ENCODE measurements at places on chromosomes 4 and X. TPM values are rescaled to one million over a fixed set of nuclear protein-coding genes. Genes with fewer than 3 reads are reported as not detected.

The F8A2 gene
- not detected for total RNA-seq

The CFAP299 gene
- not detected for total RNA-seq

The RAI2 gene
- not detected for total RNA-seq

The HSFX1 gene
- total RNA-seq: 0.25 TPM

GRCh38 chrX:10110984-10111363 lies 45.8 kb upstream of the CLCN4 start:
- no peak overlapping the region for H3K27ac ChIP-seq
- no peaks in the 10 kb centered on the region for H3K36me3 ChIP-seq
- H3K4me1 ChIP-seq: no peaks in the 10 kb centered on the region
- peak; percentile 43 for DNase-seq

- H3K27me3 ChIP-seq: no peaks in the 10 kb centered on the region
- no peak overlapping the region for H3K27ac ChIP-seq
- no peaks in the 10 kb centered on the region for H3K36me3 ChIP-seq
- peaks cover 8% of the 10 kb centered on the region for H3K4me1 ChIP-seq
These were observed 176.5 kb downstream of the GASK1B start for GRCh38 chr4:157996061-157997028.

DNA sequence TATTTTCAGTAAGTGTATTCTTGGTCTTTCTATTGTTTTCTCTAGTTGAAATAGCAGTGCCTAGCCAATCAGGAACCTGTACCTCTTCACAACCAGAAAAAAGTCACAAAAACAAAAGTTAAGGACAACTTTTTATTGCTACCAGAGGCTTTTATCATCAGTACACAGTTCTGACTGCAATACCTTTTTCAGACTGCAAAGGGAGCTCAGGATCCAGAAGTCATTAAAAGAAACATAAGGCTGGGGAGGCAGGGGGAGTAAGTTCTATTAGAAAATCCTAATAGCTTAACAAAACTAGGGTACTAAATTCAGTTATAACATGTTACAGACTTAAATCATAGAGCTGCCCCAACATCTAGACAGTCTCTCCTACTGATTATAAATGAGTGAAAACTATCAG lies 28.8 kb downstream of the CCNI start:
- peak; percentile 69 for DNase-seq
- H3K4me1 ChIP-seq: peaks cover 16% of the 10 kb centered on the region
- H3K27ac ChIP-seq: peak overlapping the region; percentile 70
- H3K36me3 ChIP-seq: peaks cover 55% of the 10 kb centered on the region
- H3K27me3 ChIP-seq: no peaks in the 10 kb centered on the region

DNA sequence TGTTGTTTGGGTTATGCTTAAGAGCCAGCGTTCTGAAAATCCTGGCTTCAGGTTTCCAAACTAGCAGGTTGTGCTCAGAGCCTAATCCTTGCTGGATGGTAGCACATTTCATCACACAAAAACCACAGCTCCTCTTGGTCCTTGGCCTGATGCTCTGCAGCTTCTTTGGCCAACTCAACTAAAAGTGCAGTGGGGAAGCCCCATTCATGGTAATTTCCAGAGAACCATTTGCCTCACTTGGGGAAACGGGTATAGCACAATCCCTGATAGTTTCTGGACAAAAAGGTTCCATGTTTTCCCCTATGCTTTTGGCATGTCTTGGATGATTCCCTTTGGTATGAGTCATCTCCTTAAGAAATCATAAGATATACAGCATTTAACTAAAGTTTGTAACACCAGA lies 78.7 kb downstream of the SYNPO2 start:
- H3K27me3 ChIP-seq: no peaks in the 10 kb centered on the region
- peak overlapping the region; percentile 29 for H3K4me3 ChIP-seq
- H3K36me3 ChIP-seq: no peaks in the 10 kb centered on the region
- peaks cover 30% of the 10 kb centered on the region for H3K4me1 ChIP-seq

DNA sequence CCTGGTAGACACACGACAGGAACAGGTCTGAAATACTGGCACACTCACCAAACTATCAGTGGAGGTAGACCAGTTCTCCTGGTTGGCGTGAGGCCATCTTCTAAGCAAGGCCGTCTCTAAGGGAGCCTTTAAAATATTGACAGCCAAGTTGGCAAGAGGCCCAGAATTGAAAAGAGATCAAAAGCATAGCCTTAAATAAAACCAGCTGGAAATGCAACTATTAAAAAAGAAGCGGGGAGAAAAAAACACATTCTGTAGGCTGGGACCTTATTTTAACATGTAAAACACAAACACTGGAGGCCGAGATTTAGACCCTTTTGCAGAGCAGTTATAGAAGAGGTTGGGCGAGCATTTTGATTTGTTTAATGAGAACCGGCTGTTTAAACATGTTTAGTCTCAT lies 233.0 kb upstream of the CLNK start:
- no peak for DNase-seq
- no peaks in the 10 kb centered on the region for H3K4me1 ChIP-seq
- no peak overlapping the region for H3K27ac ChIP-seq
- no peaks in the 10 kb centered on the region for H3K36me3 ChIP-seq
- no peaks in the 10 kb centered on the region for H3K27me3 ChIP-seq

- DNase-seq: no peak
- no peak overlapping the region for H3K27ac ChIP-seq
- no peaks in the 10 kb centered on the region for H3K36me3 ChIP-seq
- no peak overlapping the region for H3K4me3 ChIP-seq
- no peaks in the 10 kb centered on the region for H3K4me1 ChIP-seq
These were observed 869.8 kb downstream of the PCDH18 start for GRCh38 chr4:136662539-136662938.

DNA sequence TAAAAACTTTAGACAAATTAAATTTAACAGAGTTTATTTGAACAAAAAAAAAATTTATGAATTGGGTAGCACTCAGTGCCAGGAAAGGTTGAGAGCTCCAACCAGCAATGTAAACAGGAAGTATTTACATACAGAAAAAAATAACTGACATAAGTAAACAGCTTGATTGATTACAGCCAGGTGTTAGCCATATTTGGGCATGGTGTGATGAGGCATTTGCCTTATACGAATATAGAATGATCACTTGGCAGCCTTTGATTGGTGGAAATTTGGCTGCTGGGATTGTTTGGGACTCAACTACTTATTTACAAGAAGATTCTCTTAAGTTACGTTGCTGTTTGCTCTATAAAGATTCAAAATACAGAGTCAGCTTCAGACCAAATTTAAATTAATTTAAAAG lies 172.0 kb downstream of the ADAM29 start:
- H3K4me1 ChIP-seq: no peaks in the 10 kb centered on the region
- DNase-seq: no peak
- H3K27ac ChIP-seq: no peak overlapping the region
- no peaks in the 10 kb centered on the region for H3K36me3 ChIP-seq
- H3K27me3 ChIP-seq: no peaks in the 10 kb centered on the region
- H3K4me3 ChIP-seq: no peak overlapping the region

DNA sequence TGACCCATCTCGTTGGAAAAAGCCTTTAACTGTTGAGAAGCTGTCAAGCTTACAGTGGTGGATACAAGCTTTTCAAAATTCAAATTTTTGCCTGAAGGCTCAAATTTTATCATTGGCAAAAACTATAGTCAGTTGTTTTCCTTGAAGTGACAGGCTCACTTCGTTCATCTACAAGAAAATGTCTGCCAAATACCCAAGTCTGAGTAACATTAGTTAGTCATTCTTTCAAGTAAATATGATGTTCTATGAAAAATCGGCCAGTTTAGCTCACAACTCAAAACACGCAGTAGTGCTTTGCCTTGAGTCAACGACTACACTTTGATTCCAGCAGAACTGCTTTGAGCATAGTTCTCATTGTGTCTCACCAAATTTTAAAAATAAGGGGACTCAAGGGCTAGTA lies 170.3 kb upstream of the MAMLD1 start:
- H3K27ac ChIP-seq: peak overlapping the region; percentile 37
- H3K36me3 ChIP-seq: no peaks in the 10 kb centered on the region
- H3K4me3 ChIP-seq: no peak overlapping the region
- DNase-seq: peak; percentile 71
- no peaks in the 10 kb centered on the region for H3K4me1 ChIP-seq
